NCI-H1048 (cell line): ENCODE measurements at places on chromosomes 4 and X.

GRCh38 chr4:72418458-72418857 lies 150.6 kb downstream of the ADAMTS3 start:
- DNase-seq = no peak

DNA sequence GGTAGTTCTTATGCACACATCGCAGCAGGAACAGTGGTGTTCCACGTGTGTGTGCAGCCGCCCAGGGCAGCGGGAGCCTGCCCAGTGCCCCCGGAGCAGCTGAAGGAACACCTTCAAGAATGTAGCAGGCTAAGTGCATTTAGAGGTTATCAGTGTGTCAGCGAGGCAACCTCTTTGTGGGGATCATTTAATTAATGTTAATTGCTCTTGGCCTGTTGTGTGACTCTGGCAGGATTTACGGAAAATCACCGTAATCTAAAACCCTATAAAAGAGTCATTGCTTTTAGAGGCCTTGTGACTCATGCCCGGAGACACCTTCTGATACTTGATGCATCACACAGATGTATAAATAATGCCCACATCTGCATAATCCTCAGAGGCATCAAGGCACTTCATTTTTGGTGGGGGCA lies 47.3 kb upstream of the GATB start:
- no peak for DNase-seq

- DNase-seq = no peak
These were observed 4.6 kb downstream of the PNMA5 start for GRCh38 chrX:152989292-152989658.

DNA sequence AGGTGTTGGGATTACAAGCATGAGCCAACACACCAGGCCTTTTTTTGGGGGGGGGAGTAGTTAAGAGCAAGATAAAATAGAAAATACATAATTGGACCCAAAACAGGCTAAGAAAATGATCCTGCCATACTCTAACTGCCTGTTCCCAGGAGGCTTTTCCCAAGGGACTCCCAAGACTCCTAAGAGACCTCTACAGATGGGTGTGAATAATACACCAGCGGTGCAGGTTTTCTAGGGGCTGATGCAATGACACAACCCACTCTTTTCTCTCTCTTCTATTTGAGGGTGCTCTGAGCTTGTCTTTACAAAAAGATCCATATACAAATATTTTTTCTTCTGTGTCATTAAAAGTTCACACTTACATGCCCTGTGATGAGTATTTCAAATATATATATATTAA lies 116.9 kb downstream of the RASL11B start:
- DNase-seq = no peak

- DNase-seq = no peak
These were observed 42.3 kb downstream of the FBXO8 start for GRCh38 chr4:174241162-174241561.

- DNase-seq = no peak
These were observed 190.6 kb downstream of the GC start for GRCh38 chr4:71593311-71593710.

- no peak for DNase-seq
These were observed 146.6 kb upstream of the FAM47C start for GRCh38 chrX:36861601-36862000.

- no peak for DNase-seq
These were observed 1.1 kb downstream of the SLC9B2 start for GRCh38 chr4:103075435-103075893.

GRCh38 chrX:43817444-43817843 lies 64.8 kb downstream of the MAOB start:
- DNase-seq = no peak

DNA sequence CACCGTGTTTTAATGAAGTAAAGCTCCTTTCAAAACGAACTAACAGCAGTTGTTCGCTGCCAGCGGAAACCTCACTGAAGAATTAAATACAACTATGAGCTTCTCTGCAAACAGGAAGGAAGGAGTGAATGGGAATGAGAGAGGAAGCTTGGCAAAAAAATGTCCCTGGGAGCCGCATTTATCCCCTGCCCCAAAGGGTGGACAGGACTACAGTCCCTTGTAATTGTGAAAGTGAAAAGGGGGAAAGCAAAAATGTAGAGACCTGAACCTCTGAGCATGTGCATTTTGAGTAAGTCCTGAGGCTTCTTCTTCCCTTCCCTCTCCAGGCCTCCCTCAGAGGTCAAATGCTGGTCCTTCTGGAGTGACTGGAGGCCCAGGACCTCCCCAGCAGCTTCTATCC lies 53.8 kb upstream of the BMP2K start:
- DNase-seq = no peak

DNA sequence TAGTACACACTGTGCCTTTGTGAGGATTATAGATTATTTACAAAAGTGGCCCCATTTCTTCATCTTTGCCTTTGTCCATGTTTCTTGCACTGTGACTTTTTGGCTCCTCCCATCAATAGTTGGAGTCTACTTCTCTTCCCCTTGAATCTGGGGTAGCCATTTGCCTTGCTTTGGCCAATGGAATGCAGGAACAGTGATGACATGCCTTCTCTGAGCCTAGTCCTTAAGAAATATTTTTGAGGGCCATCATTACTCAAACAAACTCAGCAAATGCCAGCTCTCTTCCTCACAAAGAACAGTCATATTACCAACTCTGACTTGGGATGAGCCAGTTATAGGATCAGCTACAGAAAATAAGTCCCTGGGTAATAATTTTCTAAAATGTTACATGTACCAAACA lies 189.6 kb downstream of the FRMPD4 start:
- DNase-seq = no peak

GRCh38 chr4:11480683-11481082 lies 52.0 kb upstream of the HS3ST1 start:
- no peak for DNase-seq

DNA sequence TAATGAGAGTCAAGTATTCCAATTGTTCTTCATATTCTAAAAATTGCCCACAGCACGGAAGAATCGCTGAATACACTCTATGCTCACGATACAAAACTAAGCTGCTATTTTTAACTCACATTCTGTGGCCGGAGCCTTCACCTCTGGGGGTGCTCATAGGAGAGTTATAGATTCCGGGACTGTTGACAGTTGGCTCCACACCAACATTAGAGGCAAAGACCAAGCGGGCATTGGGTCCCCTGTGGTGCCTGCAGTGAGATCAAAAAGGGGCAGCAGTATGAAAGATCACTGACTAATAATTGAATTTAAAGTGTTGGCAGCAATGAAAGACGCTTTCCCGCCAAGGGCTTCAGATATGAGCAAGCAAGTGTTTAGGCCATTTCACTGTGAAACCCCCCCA lies 146.0 kb downstream of the TMEM144 start:
- no peak for DNase-seq

DNA sequence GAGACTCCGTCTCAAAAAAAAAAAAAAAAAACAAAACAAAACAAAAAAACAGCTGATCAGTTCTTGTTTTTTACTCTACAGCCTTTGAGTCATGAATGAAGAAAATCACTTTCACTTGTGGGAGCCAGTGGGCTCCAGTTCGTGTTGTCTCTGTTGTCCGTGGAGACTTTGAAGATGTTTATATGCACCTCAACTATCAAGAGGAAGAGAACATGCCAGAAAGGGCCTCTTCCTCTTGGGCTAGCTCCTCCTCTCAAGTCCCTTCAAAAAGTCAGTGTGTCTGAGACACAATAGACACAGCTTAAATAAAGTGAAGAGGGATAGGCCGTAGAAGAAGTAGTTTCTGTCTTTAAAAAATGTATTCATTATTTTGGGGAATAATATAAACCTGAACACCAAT lies 182.7 kb downstream of the KDR start:
- DNase-seq = no peak
